ENCODE measurements at places on chromosomes 7 and 10.
A peak's percentile ranks its signal among the peaks of the same experiment; 100 is the strongest.

DNA sequence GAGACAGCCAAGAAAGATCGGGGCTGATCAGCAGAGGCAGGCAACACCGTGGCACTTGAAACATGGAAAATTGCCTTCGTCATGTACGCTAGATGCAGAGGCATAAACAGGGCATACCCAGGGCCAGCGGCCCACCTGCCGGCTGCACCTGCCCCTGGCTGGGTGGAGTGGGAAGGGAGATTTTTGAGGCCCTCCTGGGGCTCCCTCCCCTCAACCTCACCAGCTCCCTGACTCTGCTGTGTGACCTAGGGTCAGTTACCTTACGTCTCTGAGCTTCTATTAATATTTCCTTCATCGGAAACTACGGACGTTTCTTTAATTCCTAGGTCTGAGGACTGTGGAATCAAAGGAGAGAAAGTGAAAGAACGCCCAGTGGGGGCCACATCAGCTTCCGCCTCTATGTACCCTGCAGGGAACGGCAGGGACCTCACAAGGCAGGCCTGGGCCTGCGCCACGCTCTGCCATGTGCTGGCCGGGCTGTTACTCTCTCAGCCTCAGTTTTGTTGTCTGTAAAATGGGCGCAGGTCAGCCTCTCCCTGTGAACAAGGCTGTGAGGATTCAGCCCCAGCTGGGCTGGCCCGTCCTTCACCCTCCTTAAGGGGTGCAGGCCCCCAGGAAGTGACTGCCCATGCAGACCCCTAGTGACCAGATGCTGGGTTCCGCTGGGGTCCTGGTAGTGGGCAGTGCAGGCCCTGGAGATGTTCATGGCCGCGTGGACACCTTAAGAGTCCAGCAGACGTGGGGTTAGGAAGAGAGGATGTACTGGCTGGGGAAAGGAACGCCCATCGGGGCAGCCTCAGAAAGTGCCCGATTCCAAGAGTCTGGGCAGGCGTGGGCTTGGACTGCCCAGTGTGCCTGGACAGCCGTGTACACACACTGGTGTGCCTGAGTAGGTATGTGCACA lies 22.7 kb downstream of the ELFN1 start:
- DNase-seq = no peak

- DNase-seq = no peak
Observed at GRCh38 chr10:68171539-68172080, 60.3 kb downstream of the ATOH7 start.

GRCh38 chr10:123298583-123298982 lies 144.4 kb downstream of the BUB3 start:
- DNase-seq = no peak

GRCh38 chr7:150377635-150378034 lies 1.5 kb upstream of the ZNF775 start:
- no peak for DNase-seq

GRCh38 chr7:157269341-157270059 lies 67.3 kb upstream of the DNAJB6 start:
- DNase-seq = no peak

- DNase-seq = no peak
Observed at GRCh38 chr7:140348161-140348849, 50.0 kb downstream of the SLC37A3 start.

- DNase-seq = no peak
Observed at GRCh38 chr7:90211391-90212148, at the start of gene STEAP2. STEAP2 (plus strand) TSS chr7:90211740; CDS start chr7:90225083, 13,343 bp downstream.

DNA sequence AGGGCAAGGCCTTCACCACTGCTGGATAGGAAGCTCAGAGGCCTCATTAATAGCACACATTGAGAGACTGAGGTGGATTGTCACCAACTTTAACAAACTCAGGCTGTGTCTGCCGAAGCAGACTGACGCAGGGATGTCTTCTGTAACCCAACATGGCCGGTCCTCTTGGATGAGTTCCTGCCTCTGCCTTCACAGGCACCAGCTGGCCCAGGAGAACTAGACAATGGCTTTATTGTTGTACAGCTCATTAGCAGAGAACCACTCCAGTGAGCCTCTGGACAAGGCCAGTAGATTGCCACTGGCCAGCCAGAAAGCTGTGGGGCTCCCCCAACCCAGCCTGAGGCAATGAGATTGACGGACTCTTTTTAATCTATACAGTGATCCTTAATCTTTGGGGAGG lies 9.4 kb downstream of the NODAL start:
- DNase-seq = no peak

DNA sequence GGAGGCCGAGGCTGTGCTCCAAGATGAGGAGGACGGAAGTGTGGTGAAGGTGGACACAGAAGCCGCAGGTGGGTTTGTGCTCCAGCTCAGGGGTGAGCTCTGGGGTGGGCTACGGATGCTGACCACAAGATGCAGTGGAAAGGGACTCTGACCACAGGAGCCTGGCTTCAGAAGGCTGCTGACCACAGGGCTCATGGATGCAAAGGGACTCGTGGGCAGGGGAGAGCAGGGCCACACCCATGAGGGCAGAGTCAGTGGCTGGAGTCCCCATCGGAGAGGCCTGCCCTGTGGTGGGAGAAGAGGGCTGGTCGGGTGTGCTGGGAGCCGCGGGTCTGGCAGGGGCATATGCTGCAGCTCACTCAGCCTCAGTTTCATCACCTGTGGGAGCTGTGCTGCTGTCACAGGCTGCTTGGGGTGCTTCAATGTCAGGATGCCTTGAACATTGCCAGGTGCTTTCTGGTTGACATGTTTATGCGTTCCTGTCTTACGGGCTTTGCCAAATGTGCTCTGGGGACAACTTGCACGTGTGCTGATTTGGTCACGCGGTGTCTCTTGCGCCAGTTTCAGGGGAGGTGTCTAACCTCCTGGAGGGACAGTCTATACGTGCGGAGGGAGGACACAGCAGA lies 13.7 kb downstream of the SCART1 start:
- DNase-seq = no peak

DNA sequence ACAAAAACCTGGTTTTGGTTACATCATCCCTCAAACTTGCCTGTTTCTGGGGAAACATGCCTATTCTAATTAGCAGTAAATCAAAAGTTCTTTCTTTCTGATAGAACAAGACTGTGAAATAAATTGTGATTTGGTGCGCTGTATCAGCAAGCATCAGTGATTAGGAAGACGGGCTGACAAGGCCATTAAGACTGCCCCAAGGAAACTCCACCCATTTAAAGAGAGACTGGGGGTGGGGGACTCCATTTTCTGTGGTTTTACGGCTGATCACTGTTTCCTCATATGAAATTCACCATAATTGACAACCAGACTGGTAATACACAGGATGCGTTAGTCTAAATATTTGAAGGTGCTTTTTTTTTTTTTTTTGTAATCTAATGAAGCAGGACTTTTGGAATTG lies 68.7 kb downstream of the MBL2 start:
- DNase-seq = no peak

DNA sequence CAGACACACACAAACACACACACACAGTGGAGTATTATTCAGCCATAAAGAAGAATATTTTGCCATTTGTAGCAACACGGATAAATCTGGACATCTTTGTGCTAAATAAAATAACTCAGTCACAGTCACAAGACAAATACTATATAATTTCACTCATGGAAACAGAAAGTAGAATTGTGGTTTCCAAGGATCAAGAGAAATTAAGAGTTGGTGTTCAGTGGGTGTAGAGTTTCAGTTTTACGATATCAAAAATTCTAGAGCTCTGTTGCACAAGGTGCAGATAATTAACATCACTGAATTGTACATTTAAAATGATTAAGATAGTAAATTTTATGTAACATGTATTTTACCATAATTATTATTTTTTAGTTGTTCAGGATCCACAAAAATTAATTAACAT lies 1235.0 kb downstream of the XPNPEP1 start:
- DNase-seq = no peak

DNA sequence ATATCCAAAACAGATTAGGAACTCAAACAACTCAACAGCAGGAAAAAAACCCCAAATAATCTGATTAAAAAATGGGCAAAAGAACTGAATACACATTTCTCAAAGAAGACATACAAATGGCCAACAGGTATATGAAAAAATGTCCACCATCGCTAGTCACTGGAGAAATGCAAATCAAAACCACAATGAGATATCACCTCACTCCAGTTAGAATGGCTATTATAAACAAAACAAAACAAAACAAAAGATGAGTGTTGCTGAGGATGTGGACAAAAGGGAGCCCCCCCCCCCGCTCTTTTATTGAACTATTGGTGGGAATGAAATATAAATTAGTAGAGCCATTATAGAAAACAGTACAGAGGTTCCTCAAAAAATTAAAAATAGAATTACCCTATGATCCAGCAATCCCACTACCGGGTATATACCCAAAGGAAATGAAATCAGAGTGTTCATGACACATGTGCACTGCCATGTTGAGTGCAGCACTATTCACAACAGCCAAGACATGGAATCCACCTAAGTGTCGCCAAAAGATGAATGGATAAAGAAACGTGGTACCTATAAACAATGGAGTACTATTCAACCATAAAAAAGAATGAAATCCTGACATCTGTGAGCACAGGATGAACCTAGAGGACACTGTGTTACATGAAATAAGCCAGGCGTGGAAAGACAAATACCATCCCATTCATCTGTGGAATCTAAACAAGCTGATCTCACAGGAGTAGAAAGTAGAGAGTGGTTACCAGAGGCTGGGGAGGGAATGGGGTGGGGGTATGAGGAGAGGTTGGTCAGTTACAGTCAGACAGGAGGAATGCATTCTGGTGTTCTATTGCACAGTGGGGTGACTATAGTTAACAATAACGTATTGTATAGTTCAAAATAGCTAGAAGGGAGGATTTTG lies 78.1 kb upstream of the RHEB start:
- DNase-seq = no peak

DNA sequence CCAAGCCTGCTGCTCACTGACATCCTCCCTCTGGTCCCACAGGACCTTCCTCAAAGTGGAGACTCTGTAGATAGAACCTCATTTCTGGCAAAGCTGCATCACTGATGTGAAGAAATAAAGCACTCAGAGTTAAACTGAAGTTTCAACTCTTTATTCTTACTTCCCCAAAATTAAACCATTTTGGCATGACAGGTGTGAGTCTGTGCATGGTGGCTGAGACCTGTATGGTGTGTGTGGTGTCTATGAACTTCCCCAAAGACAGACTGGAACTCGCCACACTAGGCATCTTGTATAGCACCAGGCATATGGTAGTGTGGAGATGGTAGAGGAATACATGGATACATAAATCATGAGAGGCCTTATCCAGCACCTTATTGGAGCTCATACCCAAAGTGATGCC lies 6.6 kb upstream of the WDFY4 start:
- no peak for DNase-seq

DNA sequence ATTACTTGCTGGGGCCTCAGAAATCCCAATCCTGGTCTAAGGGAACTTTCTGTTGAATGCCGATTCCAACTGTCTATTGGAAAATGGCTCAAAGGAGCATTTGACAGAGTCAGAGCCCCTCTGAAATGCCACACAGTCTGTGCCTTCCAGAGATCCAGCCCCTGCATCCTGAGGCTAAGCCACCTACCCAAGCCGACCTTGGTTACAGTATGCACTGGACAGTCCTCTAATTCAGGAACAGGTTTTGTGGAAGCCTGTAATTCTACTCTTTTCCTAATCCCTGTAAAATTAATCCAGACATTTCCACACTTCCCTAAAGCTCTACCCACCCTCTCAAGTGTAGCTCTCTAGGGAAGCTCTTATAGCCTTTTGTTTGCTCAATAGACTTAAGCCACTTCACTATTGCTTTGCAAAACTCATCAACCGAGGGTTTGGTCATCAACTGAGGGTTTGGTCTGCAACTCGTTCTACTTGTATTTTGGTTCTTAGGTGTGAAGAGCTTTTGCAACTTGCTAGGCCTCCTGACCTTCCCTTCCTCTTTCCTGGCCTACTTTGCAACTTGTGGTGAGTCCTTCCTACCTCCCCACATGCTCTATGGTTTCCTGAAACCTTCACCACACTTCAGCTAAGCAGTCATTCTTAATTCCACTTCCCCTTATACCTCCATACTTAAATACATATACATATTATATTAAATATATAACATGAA lies 364.8 kb downstream of the SFMBT2 start:
- no peak for DNase-seq

DNA sequence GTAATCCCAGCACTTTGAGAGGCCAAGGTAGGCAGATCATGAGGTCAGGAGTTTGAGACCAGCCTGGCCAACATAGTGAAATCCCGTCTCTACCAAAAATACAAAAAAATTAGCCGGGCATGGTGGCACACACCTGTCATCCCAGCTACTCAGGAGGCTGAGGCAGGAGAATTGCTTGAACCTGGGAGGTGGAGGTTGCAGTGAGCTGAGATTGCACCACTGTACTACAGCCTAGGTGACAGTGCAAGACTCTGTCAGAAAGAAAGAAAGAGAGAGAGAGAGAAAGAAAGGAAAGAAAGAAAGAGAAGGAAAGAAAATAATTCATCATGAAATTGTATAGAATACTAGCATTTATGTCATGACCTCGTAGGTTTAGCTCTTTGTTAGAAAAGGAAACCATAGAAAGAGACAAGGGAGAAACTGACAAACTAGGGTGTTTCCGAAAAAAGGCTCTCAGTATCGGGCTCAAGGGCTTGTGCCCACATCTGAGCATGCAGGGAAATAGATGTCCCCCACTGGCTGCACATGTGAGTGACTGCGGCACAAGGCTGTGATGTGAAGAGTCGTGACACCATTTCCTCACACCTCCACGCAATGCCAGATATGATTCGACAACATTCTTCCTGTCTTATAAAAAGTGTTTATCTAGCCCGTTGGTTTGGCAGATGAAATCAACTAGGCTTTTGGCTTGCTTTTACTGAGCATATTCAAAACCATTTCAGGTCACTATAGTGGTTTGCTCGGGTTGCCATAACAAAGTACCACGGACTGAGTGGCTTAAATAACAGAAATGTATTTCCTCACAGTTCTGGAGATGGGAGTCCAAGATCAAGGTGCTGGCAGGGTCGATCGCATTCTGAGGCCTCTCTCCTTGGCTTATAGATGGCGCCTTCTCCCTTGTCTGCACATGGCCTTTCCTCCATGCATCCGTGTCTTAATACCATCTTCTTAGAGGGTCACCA lies 2.0 kb downstream of the SRGN start:
- DNase-seq = peak; percentile 19

DNA sequence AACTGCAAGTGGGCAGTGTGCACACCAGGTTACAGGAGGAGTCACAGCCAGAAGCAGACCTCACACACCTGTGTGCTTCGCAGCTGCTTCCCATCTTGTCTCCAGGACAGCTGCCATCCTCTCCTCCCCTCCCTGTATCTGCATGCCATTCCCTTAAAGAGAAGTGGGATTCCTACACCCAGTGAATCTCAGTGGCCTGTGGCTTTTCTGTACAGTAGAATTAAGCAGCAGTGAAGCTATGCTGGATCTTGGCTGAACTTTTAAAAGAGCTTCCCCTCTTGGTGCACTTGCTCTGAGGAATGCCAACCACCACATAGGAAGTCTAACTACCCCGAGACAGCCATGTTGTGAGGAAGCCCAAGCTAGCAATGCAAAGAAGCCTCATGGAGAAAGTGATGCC lies 236.5 kb upstream of the ZMIZ1 start:
- no peak for DNase-seq

DNA sequence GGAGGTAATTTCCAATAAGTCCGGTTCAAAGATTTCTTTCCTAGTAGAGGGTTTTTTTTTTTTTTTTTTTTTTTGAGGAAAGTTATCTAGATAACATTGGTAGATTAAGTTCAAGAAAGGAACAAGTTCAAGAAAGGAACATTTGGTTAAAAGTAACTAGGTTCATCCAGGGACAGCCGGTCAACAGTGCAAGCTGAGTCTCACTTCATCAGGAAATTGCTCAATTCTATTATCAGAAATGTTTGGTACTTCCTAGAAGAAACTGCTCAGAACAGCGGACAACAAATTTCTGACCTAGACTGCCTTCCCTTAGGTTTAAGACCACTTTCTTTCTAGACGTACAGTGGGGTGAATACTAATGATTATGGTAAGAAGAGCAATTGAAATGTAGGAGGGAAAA lies 3.7 kb upstream of the IL2RA start:
- DNase-seq = no peak

GRCh38 chr10:67837541-67838314 lies at the start of gene DNAJC12:
DNAJC12 (minus strand) TSS chr10:67838188; CDS start chr10:67838011, 177 bp downstream.
- DNase-seq = no peak
